Daoy (cell line): ENCODE measurements at places on chromosomes 16 and 17. TPM values are rescaled to one million over a fixed set of nuclear protein-coding genes. Genes with fewer than 3 reads are reported as not detected.

BIRC5 gene
- 223 and 248 TPM in 2 replicates for total RNA-seq

- DNase-seq: no peak
Measured at GRCh38 chr17:74981318-74981978, 6.0 kb upstream of the CDR2L start.

UNC45B gene
- total RNA-seq: not detected in 2 replicates

DNA sequence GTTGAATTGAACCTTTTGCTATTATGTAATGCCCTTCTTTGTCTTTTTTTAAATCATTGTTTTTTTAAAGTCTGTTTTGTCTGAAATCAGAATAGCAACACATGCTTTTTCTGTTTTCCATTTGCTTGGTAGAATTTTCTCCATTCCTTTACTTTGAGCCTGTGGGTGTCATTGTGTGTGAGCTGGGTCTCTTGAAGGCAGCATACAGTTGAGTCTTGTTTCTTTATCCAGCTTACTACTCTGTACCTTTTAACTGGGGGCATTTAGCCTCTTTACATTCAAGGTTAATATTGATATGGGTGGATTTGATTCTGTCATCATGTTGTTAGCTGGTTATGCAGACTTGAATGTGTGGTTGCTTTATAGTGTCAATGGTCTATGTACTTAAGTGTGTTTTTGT, 292.0 kb downstream of the MAP2K4 start:
- no peak for DNase-seq
